CD8-positive, alpha-beta memory T cell (primary cell): ENCODE measurements at places on chromosomes 3 and 15. TPM values are rescaled to one million over a fixed set of nuclear protein-coding genes. Genes with fewer than 3 reads are reported as not detected.
A peak's percentile ranks its signal among the peaks of the same experiment; 100 is the strongest.

The NTRK3 gene
- total RNA-seq, result 0.29 TPM

The SLC6A6 gene
- 44.5 TPM for total RNA-seq

GRCh38 chr3:197168606-197169005 lies 129.8 kb downstream of the DLG1 start:
- DNase-seq, result no peak

The GOLGA6L10 gene
- 0.96 TPM for total RNA-seq

DNA sequence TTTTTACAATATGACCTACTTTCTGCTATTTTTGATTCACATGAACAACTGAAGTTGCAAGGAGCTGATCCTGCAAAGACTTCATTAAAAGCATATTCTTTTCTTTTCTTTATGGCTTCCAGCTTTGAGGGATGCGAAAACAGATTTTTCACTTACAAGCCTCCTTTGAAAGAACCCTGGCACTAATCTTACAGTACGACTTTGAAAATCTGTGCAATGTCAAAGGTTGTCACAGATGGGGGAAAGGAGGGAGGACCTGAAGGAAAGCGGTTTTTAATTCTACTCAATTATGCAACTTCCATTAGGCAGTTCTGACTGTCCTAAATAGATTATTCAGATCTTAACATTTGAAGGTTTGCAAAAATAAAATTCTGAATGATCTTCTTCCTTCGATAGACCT lies 130.5 kb downstream of the TNIK start:
- DNase-seq, result no peak

DNA sequence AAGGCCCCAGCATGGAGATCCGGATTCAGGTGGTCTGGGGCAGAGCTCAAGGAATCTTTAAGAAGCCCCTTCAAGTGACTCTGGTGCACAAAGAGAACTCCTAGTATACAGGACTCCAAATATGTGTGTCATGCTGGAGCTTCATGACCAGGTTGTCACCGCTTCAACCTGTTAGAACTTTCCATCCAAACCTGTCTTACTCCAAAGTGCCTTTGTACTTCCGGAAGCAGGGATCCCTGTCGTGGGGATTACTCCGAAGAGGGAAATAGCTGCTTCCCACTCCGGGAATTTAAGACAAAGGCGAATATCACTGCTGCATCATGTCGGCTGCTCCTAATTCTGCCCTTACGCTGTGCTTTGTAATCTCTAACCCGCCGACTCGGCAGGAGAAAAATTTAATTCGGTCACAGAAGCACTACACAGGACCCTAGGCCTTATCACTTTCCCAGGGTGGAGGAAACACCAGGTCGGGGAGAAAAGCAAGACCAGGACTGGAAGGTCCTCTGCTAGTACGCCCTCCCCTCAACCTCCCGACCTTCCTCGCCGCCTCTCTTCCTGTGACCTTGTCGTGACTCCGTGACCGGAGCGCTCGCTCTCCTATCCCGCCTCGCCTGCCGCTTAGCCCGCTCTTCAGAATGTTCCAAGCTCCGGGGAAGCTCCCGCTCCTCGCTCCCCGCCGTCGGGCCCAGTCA lies 730 bp downstream of the HIGD1A start:
- peak; percentile 50 for DNase-seq

The SLC12A1 gene
- not detected for total RNA-seq

GRCh38 chr3:143302638-143303171 lies 183.1 kb downstream of the CHST2 start:
- no peak for DNase-seq

The HIGD2B gene
- 0.33 TPM for total RNA-seq

The CORO2B gene
- total RNA-seq, result not detected

The CLDN18 gene
- total RNA-seq, result not detected

The ISLR gene
- not detected for total RNA-seq

The CHRNB4 gene
- not detected for total RNA-seq

GRCh38 chr15:29724026-29724425 lies 98.2 kb downstream of the TJP1 start:
- DNase-seq, result no peak

The AGBL1 gene
- not detected for total RNA-seq

The KNG1 gene
- not detected for total RNA-seq

DNA sequence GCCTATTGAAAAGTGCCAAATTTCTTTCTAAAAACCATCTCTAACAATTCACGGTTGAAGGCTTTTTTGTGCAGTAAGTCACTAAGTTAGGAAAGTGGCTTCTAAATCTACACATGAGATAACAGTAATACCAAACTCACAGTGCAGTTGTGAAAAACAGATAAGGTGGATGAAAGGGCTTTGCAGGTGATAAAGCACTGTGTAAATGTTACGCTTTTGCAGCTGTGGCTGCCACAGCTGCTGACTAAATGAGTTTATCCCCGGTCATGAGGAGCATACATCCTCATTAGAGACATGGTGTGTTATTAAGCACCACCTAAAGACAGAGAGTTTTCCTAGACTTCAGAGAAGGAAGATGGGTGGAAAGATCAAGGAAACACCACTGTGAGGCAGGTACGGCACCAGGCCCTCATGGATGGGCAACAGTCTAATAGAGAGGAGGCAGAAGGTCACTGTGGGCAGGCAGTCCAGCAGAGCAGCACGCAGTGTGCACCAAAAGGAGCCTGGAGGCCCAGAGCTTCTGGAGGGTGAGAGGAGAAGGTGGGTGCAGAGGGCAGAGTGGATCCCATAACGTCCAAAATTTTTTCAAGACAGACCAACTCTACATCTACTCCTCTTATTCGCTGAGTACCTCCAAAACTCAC lies 68.5 kb downstream of the FMN1 start:
- peak; percentile 7 for DNase-seq

- DNase-seq, result no peak
These were observed 144.5 kb upstream of the BCL6 start for GRCh38 chr3:187889601-187890404.

DNA sequence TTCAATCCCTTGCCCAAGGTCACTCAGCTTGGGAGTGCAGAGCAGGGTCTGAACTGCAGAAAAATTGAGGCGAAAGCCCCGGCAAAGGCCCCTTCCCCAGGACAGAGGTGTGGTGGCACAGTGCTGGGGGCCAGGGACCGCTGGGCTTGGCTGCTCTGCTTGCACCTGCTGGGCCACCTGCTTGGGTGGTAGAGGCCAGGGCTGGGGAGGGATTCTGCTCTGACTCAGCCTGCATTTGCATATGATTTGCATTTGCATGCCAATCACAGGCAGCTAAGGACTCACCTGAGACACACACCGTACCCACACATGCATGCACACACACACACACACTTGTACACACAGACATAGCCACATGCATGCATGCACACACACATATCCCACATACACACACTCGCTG lies 9.9 kb downstream of the GRM2 start:
- DNase-seq, result no peak

DNA sequence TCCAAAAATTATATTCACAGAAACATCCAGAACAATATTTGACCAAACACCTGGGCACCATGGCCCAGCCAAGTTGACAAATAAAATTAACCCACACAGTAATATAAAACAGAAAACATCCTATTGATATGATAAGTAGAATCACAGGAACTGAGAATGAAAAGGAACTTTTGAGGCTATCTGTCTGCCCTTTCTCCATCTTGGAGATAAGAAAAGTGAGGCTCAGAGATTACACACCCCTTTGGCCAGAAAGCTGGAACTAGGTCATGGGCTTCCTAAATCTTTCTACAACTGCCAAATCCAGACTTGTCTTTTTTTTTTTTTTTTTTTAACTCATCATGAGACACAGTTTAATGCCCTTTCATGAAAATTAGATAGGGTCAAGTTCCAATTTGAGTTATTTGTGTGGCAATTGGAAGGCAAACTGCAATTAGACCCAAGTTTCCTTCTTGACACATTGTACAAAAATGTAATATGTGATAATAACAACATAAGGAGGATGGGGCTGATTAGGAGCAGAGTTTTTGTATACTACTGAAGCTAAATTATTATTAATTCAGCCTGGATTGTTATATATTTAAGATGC lies 137.2 kb downstream of the RPL22L1 start:
- no peak for DNase-seq

DNA sequence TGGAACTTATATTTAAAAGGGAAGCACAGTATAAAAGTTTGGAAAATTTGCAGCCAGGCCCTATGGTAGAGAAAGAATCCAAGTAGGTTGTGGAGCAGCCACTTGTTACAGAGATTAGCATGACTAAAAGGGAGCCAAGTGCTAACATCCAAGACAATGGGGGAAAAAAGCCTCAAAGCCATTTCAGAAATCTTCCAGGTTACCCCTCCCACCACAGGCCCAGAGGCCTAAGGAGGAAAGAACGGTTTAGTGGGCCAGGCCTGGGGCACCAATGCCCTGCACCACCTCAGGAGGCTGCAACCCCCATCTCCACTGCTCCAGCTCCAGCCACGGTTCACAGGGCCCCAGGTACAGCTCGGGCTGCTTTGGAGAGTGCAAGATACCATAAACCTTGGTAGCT lies 69.9 kb downstream of the IGF2BP2 start:
- DNase-seq, result no peak

- no peak for DNase-seq
These were observed 46.2 kb downstream of the ZPLD1 start for GRCh38 chr3:102481050-102481449.

DNA sequence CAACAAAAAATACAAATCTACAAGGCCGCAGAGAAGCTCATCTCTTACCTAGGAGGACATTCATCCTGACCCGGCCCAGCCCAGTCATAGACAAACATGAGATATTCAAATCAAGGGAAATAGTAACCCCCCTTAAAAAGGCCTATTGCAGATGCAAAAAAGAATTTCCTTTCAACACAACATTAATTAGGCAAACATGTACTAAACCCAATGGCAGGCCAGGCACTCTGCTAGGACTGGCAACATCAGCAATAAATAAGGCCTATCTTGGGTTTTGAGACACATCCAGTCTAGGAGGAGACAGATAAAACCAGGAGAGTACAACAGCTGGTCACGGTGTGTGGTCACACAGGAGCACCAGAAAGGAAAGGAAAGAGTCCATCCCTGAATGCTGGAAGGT lies 61.4 kb downstream of the ADCY5 start:
- DNase-seq, result no peak

The CPNE9 gene
- not detected for total RNA-seq

DNA sequence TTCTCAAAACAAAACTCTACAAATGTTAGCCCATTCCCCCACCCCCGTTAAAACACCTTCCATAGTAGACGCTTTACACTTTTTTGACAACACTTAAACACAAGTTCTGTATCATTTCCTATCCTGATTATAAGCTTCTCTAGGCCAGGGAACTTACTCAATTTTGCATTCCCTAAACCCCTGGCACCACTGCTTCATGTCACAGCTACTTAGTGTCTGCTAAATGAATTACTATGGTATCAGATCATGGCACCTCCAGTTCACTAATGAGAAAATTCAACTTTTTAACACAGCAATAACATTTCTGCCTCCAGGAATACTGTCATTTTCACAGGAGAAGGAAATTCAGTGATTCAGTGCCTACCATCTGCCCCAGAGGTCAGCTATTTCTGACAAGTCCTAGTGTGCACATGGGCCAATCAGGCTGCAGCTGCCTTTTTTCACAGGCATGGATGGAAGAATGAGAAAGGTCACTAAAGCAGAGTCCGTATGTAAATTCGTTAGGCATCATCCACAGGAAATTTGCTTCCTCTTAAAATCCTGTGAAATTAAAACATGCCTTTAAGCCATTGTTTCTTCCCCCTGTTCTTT lies 18.5 kb downstream of the SFMBT1 start:
- DNase-seq, result no peak

DNA sequence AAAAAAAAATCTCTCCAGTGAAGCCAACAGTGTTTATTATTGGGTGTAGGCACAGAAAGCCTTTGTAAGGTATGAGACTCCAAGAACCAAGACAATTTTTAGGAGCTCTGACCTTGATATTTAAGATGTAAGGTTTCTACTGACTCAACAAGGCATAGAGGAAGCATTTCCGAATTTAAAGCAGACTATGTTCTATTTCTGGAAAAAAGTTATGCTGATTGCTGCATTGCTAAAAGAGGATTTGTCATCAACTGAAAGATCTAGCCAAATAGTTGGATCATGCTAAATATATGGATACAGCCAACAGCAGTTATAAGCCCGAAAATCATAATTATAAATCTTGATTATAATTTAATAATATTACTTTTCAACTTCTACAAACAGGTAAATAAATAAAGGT lies 53.3 kb upstream of the MELTF start:
- no peak for DNase-seq

- DNase-seq, result no peak
These were observed 1100.4 kb downstream of the ROBO2 start for GRCh38 chr3:78140274-78140673.

- no peak for DNase-seq
These were observed 100.8 kb downstream of the SEMA5B start for GRCh38 chr3:122926811-122927210.

DNA sequence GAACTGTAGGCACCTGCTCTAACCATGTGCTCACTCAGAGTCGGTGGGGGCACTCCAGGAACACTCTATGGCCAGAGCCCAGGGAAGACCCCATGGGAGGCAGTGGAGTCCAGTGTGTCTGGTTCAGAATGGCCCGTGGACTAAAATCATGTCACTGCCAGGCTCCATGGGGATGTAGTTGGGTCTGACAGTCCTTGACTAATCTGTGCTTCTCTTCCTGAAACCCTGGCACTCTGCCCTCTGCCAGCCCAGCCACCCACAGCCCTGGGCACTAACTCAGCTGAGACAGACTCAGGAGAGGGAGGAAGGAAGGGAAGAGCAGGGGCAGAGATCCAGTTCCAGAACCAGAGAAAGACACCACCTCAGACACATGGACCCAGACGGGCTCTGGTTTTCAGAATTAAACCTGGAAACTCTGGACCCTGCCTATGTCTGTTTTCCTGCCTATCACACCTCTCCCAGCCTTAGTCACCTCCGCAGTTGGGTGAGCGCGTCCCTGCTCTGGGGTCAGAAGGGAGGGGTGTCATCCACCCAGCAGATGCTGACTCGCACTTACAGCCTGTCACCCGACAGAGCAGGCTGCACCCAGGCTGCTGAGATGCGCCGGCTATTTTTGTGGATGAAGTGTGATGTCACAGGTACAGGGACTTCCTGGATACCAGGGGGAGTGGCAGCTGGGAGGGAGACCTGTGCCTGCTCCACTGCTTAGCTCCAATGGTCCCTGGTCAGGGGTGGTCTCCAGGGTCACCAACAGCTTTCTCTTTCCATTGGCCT lies 56.8 kb upstream of the INSYN1 start:
- DNase-seq, result no peak

The FBLN2 gene
- total RNA-seq, result 0.18 TPM

The EFHB gene
- 0.39 TPM for total RNA-seq

The ARIH1 gene
- total RNA-seq, result 164 TPM

DNA sequence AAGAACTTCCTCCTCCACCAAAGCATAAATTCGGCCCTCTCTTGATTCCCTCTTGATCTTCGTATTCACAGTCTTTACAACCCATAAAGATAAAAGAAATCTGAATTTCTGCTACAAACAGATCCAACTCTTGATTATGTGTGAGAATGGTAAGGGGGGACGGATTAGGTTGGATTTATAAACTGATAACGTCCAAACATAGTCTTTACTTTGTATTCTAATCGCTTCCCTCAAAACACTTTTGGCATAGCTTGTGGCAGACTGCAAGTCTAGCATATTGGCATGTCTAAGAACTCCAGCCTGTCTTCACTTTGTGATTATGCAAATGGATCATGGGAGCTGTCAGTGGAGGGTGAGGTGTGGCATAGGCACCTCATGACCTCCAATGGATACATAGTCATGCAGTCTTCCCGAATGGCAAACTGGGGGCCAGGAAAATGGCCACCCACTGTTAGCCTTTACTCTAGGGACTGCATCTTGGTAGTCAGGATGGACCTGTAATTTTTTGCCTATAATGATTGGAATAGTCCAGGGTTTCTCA lies 24.3 kb upstream of the GPR171 start:
- DNase-seq, result no peak

The PIF1 gene
- 14.6 TPM for total RNA-seq
